ENCODE measurements at places on chromosomes 6 and 20. TPM values are rescaled to one million over a fixed set of nuclear protein-coding genes. Genes with fewer than 3 reads are reported as not detected.

DNA sequence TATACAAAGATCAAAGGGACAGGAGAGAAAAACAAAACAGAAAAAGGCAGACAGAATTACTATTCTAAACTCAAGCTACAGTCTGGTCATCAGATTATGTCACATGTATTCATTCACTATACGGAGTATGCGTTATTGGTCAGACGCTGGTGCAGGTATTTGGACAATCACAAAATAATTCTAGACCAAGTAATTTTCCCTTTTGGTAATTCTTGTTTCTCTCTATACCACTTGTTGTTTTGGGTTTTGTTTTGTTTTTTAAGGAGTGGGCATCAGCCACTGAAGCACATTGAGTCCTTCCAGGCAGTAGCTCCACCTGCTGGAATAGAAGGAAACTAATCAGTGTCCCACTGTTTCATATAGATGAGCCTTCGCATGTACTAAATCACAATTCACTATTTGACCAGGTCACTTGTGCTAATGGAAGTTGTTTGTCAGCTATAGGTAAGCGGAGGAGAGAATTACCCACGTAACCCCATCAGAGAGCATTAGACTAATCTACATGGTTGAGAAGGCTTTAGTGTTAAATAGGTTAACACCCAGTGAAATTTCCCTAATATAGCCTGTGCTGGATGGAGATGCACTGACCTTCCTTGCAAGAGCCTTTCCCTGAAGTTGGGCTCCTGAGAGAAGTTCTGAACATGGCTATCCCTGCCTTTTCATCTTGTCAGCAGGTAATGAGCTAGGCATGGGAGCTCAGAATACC is 77.9 kb downstream of the TNFAIP3 start:
- DNase-seq, result no peak

- DNase-seq, result no peak
Observed at GRCh38 chr6:165827190-165827518, 164.1 kb upstream of the PDE10A start.

DNA sequence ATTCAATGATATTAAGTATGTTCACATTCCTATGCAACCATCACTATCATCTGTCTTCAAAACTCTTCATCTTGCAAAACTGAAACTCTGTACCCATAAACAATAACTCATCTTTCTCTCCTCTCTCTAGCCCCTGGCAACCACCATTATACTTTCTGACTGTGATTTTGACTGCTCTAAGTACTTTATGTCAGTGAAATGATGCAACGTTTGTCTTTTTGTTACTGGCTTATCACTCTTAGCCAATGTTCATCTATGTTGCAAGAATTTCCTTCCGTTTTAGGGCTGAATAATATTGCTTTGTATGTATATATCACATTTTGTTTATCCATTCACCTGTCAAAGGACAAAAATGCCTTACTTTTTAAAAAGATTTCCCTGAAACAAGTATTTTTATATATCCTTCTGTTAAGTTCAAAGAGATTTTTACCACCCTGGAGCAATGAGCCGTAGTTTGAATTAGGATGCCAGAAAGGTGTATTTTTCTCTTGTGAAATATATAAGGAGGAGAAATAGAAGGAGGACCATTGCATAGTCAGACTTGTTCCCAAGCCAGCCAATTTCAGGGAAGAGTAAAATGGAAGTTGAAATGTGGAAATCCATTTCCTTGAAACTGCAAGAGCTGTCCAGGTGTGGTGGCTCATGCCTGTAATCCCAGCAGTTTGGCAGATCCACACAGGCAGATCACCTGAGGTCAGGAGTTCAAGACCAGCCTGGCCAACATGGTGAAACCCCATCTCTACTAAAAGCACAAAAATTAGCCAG is 4.0 kb upstream of the CGAS start:
- DNase-seq, result no peak

GRCh38 chr6:52141596-52141995 is 44.6 kb upstream of the IL17A start:
- DNase-seq, result no peak

STMND1 gene
- total RNA-seq, result 3.8 TPM

ID4 gene
- total RNA-seq, result 23.0 TPM

DNA sequence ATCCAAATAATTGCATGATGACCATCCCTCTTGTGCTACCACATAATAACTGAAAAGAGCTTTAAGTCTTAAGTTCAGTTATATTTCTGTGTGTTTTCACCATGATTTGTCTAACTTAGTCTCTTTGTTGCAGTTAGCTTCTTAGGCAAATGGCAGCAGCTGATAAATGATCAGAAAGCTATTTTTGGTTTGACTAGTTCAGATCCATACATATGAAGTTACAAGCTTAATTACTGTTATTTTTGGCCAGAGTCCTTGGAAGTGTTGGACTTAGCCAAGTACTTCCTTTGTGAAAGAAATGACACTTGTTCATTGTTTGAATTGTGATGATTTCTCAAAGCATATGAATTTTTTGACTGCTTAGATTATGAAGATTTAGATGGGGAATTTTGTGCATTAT is 54.2 kb downstream of the HIVEP1 start:
- no peak for DNase-seq

MYH7B gene
- total RNA-seq, result 0.09 TPM

GRCh38 chr6:74939151-74939708 is 266.6 kb downstream of the COL12A1 start:
- DNase-seq, result no peak
